ENCODE measurements at places on chromosomes 1 and 21.

DNA sequence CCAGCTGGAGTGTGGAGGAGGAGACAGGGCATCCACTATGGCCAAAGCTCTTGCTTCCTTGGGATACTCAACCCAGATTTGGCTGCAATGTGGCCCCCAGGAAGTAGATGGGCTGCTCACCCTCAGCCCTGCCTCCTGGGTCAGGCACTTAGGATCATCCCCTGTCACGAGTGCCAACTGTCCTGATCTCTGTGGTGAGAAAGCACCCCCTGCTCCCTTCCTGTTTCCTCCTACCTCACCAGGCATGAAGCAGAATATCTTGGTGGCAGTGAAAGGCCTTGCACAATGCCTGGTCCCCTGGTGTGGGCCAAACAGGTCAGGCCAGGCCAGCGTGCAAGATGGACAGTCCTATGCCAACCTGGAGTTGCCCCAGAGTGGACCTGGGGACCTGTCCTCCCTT, 211.7 kb downstream of the GRIK3 start:
- DNase-seq = no peak

DNA sequence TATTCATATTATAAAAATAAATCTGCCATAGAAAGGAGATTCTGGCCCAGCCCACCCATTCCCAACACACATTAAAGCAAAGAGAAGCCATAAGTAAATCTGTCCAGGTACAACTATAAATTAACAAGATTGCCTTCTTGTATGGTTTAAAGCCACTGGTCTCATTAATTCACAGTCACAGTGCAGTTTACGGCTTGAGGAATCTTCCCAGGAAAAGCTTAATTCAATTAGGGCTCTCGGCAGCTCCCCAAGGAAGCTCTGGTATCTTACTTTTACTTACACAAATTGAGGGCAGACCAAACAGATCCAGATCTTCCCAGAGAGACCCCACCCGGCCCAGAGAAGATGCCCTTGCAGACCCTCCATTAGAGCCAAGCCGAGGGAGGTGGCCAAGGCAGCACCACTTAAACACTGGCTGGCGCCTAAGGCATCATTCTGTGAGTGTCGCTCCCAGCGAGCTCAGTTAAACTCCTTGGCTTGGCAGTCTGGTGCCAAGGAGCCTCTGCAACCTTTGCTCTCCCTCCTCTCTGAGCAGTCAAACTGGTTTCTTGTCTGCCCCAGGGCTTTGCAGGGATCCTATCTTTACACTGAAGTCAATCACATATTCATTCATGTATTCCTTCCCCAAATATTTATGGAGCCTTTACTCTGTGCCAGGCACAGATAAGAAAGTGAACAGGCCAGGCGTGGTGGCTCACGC, 10.7 kb downstream of the SLC9A1 start:
- no peak for DNase-seq

GRCh38 chr1:83901547-83902155, 97.3 kb downstream of the TTLL7 start:
- no peak for DNase-seq

DNA sequence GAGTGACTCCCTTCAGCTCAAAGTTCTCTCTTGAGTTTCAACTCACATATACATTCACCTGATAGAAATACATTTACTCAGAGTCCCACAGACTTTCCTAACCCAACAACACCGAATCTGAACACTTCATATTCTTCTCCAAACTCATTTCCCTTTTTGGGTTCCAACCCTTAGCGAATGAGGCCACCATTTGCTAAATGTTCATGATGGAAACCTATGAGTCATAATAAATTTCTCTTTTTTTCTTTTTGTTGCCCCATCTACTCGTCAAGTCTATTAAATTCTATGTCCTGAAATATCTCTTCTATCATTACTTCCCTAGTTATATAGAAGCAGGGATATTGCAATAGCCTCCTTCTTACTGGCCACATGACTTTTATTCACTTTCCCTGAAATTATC, 100.1 kb downstream of the HLX start:
- no peak for DNase-seq

- no peak for DNase-seq
These were observed 64.9 kb upstream of the ARTN start for GRCh38 chr1:43868741-43869067.

GRCh38 chr1:117453958-117454357, 86.7 kb downstream of the MAN1A2 start:
- DNase-seq = no peak

GRCh38 chr1:181482521-181483284, 614 bp upstream of the CACNA1E start:
- no peak for DNase-seq

DNA sequence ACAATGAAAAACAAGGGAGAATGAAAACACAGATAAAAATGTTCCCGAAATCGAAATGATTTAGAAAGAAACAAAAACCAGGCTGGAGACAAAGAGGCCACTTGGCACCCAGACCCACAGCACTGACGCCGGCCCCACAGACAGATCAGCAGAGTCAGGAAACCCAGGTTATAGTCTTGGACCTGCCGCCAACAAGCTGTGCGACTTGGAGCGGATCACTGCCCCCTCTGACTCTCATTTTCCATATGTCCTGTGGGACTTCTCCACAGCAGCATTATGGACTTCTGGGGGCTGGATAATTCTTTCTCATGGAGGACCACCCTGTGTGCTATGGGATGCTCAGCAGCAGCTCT, 72.4 kb downstream of the MATN1 start:
- DNase-seq = no peak

- DNase-seq = no peak
These were observed 1158.6 kb downstream of the PLA2G4A start for GRCh38 chr1:187987236-187987776.

DNA sequence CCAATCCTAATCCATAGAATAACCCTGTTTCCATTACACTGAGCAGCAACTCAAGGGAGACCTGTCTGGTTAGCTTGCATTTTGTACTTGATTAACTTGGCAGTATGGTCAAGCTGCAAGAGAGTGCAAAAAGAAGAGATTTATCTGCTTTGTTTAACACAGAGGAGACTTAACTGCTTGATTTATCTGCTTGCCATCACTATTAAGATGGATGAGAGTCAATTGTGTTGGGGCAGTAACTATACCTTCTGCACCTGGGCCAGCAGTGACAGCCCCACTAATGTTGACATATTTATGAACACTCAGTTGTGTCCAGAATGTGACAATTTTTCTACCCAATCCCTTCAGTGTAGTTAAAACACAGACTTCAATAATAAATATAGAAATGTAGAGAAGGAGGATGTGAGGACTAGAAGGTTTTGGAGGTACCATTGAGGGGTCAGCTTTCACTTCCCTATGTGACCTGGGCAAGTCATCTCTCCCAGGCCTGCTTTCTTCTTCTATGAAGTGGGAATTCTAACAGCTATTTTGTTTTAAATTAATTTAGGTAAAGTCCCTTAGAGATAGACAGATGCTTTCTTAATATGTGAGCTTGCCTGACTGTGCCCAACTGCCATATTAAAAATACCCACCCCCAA, 159.1 kb upstream of the KCNK2 start:
- DNase-seq = no peak

GRCh38 chr1:158527190-158527815, 26.9 kb downstream of the OR6Y1 start:
- no peak for DNase-seq

DNA sequence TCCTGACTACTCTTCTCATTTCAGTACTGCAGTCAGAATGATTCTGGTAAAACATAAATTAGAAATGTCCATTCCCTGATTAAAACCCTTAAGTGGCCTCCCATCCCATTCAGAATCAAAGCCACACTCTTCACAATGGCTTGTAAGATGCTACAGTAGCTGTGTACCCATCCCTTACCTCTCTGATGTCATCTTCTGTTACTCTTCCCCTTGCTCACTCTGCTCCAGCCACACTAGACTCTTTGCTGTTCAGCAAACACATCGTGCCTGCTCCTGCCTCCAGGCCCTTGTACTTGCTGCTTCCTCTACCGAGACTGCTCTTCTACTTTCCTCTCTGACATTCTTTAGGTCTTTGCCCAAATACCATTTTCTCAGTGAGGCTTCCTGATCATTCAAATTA, 4.3 kb upstream of the GPX7 start:
- DNase-seq = no peak

GRCh38 chr1:47722909-47723580, 274.1 kb downstream of the TRABD2B start:
- no peak for DNase-seq

DNA sequence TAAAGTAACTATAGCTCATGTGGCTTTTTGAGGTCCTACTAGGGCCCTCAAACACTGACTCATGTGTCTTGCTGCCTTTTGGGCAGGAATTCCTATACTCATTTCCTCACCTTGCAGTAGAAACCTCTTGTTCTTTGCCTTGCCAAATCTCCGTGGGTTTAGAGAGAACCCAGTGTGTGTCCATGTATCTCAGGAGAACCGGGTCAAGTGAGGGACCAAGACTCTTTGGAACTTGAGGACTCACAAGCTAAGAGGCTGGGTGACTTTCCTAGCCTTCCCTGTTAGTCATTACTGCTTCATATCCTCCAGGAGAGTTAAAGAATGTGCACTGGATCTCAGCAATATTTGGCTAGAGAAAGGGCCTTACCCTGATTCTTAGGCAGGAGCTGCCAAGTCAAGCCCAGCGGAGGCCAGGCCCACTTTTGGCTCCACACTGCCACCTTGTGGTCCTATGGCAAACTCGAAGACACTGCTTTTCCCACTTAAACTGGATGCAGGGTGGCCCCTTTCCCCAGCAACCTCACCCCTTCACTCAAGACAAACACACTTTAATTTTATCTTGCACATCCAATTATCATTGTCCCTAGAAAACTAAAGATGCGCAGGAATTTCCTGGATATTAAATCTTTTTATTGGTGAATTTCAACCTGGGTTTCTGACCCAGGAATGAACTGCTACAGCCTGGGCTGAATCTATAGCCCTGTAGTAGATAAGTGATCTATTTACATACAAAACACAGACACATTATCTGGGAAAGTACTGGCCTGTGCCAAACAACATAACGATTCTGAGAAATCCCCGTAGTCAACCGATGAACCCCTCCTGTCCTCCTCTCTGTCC, 10.6 kb downstream of the AVPR1B start:
- DNase-seq = peak; percentile 55

GRCh38 chr1:10860682-10861081, 64.2 kb upstream of the CASZ1 start:
- no peak for DNase-seq

GRCh38 chr21:38229260-38229877, 27.4 kb upstream of the KCNJ15 start:
- DNase-seq = no peak

GRCh38 chr1:68558321-68559026, 61.6 kb upstream of the DEPDC1 start:
- DNase-seq = no peak

- DNase-seq = no peak
These were observed 8.6 kb upstream of the TACSTD2 start for GRCh38 chr1:58585581-58586151.

GRCh38 chr1:199273837-199274379, 635.1 kb downstream of the PTPRC start:
- DNase-seq = no peak

GRCh38 chr1:1924849-1925248, 5.8 kb upstream of the TMEM52 start:
- DNase-seq = no peak

GRCh38 chr1:169521226-169521625, 35.5 kb upstream of the SLC19A2 start:
- DNase-seq = no peak

- no peak for DNase-seq
These were observed 15.6 kb downstream of the EVA1C start for GRCh38 chr21:32427958-32428623.

DNA sequence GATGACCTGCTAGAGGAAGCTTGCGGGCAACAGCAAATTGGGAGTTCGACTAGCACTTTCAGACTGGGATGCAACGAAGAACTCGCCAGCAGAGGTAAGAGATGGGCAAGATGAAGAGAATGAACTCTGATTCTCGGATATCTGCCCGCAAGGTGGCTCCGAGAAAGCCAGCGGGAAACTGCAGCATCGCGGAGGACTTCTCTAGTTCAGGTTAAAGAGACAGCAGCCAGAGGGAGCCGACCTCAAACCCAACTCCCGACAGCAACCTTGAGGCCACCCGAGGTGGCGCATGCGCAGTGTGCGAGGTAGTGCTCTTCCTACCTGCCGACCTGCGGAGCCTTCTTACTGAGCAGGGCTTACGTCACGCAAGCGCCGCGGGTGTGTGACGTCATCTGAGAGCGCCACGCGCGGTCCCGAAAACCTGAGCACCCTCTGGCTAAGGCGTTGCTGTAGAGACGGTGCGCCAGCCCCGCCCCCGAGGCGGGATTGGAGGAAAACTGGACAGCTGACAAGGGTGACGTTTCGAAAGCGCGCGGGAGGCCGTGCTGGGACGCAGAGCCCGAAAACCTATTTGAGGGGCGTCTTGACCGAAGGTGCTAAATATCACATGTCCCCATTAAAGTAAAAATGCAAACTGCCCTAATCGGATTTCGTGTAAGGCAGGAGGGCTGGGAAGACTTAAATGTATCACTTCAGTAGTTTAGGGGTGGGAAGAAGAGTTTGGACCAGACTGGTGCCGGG, 110.5 kb upstream of the SLC25A33 start:
- peak; percentile 99 for DNase-seq

- DNase-seq = no peak
These were observed 104.8 kb downstream of the RGS2 start for GRCh38 chr1:192913683-192914082.

DNA sequence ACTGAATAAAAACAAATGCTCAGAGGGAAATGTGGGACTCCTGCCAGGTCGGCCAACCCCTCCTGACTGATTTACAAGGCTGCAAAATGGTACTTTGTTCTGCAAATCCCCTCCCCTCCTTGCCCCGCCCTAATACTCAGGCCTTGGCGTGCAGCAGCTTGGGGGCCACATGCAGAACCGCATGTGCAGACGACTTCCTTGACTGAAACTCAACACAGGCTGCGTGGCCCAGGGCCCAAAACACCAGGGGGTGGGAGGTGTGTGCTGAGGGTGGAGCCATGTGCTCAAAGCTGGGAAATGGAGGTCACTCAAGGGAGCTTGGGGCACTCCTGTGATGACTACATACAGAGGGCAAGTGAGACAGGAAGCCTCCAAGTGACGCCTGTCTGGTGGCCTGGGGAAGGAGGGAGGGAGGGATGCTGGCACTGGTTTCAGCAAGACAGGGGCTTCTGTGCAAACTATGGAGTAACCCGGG, 87.2 kb downstream of the MRPL37 start:
- peak; percentile 21 for DNase-seq

DNA sequence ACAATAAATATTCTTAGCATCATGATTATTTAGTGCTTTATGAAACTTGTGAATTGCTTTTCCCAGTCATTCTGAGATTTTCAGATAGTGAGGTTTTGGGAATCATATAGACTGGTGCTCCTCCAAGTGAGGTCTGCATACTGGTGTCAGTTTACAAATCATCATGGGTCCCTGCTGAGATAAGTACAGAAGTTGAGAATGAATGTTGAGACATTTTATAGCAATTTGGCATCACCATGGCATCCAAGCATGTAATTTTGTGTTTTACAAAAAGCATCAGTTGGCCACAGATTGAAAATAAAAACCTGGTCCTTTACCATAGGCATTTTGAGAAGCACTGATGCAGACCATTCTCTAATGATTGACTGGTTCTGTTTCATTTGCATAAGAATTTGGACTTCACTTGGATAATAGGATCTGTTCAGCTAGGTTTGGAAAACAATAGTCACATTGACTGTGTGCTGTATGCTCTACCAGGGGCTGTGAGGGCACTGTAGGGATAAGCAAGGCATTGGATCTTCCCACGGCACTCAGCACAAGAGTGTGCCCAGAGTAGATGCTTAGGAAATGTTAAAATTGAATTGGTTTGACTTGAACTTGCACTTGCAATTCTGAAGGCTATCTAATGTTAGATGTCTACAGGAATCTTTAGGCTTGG, 79.0 kb upstream of the JUN start:
- no peak for DNase-seq

Measured in stimulated activated CD4-positive, alpha-beta T cell treated with anti-CD3 and anti-CD28 coated beads, TNF-alpha, amount 100 ng/mL, for 1 hour (primary cell).